ENCODE measurements at places on chromosomes 7 and 10.

- no peak for DNase-seq
Observed at GRCh38 chr10:65571011-65571570, 1354.7 kb upstream of the LRRTM3 start.

DNA sequence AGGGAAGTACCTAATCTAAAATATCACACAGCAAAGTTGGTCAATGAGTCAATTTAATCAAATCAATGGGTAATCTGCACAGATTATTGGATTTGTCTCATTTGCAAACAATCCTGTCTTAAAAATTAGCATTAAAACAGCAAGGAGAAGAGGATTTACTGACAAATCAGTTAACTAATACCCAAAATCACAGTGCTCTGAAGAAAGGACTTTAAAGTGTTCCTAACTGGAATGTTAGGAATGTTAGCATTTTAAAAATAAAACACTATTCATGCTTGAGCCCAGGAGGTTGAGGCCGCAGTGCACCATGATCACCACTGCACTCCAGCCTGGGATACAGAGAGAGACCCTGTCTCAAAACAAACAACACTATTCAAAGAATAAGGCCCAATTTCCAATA is 83.1 kb downstream of the CHCHD3 start:
- DNase-seq, result no peak

- DNase-seq, result no peak
Observed at GRCh38 chr10:48978318-48978717, 38.7 kb upstream of the LRRC18 start.

DNA sequence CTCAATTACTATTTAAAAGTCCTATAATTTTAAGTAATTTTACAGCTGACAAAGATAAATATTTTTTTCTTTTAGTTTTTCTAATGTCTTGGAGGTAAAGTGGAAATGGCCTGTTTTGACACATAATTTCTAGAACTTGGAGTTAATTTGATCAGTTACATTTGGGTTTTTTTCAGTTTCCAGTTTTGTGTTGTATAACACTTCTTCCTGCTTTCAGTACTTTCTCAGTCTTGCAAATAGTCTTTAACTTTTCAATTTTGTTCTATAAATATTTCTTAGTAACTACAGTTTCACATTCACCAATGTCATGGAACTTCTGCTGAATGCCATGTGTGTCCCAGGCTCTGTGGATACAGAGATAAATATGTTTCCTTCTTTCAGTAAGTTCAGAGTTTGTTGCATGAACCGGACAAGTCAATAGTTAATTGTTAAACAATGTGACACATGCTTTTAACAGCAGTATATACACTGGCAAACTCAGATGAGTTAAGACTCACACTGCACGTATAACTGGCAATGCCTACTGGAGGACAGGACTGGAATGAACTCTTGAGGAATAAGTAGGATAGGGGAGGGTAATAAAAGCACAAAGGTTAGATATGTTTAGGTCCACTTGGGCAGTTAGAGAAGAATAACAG is 4.6 kb downstream of the SHOC2 start:
- no peak for DNase-seq
